ENCODE measurements at places on chromosomes 12 and 14.

GRCh38 chr14:83556065-83556464 is 1973.9 kb upstream of the FLRT2 start:
- DNase-seq = no peak

- no peak for DNase-seq
Observed at GRCh38 chr12:117091758-117092510, 7.3 kb downstream of the TESC start.

DNA sequence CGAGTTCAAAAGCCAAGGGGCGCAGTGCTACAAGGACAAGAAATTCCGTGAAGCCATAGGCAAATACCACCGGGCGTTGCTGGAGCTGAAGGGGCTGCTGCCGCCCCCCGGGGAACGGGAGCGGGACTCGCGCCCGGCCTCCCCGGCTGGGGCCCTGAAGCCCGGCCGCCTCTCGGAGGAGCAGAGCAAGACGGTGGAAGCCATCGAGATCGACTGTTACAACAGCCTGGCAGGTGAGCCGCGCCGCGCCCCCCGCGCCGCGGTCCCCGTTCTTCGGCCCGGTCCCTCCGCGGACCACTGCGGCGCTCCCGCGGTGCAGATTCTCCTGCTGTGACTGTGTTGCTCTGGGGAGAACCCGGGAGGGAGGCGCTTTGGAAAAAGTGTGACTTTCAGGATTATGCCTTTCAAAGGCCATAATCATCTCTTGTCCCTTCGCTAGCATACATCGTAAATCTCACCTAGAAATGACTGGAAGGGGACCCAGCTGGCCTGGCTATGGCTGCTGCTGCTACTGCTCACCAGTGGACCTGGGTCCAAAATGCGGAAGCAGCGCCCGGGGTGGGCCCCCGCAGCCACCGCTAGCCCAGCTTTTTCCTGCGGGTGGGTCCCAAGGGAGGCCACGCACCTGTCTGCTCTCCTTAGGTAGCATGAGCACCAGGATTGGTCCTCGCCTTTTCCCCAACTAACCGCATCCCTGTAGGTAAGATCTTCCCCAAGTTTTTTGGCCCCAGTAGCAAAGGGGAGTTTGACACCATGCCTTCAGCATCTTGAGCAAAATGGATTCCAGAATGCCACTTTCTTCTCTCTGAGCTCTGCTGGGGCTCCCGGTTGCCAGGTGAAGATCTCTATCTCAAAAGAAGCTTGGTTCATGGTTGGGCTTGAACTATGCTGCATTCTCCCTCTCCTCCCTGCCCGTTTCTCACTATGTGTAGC is 853 bp downstream of the TTC9 start:
- peak; percentile 1 for DNase-seq

- no peak for DNase-seq
Observed at GRCh38 chr12:110329710-110330109, 48.7 kb downstream of the ATP2A2 start.

DNA sequence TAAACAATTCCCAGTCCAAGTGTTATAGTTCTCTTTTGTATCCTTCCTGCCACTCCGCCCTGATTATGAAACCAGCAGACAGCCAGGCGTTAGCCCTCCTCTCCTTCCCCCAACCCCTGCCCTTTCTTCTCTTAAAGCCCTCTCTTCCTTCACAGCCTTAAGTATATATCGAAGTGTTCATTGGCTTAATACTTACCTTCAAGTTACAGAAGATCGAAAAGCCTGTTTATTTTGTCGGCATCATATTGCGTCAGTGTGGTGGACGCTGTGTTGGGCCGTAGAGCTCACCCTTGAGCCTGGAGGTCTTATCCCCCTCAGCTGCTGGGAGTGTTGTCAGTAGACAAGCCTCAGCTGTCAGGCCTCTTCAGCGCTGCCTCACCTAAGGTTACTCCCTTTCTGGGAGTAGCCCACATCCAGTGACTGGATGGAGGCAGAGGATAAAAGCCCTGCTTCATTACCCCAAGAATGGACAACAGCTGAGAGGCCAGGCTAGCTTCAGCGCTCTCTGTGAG is 36.2 kb downstream of the CMAS start:
- peak; percentile 11 for DNase-seq

- peak; percentile 39 for DNase-seq
Observed at GRCh38 chr12:27785882-27786570, 6.0 kb upstream of the MANSC4 start.

DNA sequence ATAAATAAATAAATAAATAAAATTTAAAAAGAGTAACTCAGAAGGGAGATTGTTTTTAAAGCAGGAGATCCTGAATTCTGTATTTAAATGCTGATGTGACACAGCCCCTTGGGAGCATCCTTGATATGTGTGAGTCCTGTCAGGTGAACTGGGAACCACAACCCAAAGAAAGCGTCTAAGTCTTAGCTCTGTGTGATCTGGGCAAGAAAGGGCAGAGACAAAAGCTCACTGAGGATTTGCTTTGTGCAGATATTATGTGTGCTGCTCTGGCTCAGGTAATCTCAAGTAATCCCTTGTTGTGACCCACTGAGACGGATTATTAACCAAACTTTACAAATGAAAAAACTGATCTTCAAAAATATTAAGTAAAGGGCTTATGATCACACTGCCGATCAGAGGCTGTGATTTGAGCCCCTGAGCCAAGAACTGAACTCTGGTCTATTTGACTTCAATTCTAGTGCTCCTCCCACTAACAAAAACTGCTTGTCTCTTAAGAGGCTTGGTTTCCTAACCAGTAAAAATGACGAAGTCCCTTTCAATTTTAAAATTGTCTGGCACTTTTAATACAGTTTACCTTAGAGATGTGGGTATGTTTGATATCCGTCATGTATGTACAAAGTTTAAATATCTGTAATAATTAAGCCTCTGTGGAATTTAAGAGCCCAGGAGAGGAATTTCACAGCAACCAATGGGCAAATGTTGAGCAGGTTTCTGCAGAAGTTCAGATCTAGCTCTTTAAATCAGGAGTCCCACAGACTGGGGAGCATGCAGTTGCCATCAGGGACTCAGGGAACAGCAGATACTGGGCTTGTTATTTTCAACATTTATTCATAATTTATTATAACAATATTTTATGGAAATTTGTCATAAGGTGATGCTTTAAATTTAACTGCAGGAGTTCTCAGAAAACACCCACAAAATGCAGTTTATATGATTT is 46.1 kb downstream of the CPM start:
- no peak for DNase-seq

DNA sequence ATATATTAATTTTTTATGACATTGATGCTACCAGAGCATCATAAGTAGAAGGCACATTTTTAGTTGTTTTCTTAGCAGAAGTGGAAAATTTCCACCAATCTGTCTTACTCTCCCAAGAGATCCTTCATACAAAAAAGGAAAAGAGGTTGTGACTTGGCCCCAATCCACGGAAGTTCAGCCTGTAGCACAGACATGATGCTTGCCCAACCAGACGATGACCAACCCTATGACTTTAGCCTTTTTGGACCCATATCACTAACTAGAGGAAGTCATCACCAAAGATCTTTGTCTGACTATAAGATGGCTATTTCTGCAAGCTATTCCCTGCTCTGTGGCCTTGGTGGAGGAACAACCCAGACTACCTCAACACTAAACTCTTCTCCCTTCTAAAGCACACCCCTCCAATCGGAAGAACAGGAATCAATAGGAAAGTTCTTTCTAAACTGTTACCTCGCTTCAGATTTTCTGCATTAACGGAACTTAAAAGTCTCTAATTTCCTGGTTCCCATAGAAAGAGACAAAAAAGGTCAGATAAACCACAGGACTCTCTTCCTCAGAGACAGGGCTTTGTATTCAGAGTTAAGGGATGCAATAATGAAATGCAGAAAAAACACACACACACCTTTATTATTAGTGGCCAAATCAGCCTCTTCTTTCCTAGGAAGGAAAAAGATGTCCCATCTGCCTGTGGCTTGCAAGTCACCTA is 4.1 kb upstream of the RHOJ start:
- no peak for DNase-seq

DNA sequence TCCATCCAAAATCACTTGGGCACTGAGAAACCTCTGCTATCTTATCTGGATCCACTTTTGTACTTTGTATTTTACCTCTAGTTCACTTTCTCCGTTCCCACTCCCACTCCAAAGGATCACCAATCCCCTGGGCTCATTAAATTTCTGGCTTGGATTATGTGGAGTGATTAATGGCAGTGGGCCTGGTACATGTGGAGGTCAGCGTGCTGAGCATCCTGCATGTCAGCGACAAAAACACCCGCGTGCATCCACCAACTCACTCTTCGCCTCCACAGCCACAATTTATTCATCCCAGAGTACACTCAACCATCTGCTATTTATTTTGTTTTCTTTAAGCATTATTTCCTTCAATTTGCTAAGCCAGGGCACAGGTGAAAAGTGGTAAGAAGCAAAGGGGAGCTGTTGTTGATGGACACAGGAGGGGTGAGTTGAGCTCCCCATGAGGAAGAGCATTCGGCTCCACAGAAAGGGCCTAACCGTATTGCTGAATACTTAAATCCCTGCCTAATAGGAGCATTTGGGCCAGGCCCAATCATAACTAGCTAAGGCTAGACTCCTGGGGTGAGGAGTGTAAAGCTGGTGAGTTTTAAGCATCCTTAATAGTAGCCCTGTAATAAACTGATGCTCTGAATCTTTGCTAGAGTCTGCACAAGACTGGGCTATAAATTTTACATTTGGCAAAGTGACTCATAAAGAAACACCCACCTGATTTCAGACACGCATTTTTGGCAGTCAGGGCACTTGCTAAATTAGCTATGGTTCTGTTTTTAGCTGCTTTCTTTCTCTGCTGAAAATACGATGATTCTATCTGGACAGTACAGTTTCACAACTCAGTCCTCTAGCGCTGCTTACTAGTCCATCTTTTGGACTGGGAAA is 137.8 kb downstream of the SLC25A21 start:
- DNase-seq = no peak

DNA sequence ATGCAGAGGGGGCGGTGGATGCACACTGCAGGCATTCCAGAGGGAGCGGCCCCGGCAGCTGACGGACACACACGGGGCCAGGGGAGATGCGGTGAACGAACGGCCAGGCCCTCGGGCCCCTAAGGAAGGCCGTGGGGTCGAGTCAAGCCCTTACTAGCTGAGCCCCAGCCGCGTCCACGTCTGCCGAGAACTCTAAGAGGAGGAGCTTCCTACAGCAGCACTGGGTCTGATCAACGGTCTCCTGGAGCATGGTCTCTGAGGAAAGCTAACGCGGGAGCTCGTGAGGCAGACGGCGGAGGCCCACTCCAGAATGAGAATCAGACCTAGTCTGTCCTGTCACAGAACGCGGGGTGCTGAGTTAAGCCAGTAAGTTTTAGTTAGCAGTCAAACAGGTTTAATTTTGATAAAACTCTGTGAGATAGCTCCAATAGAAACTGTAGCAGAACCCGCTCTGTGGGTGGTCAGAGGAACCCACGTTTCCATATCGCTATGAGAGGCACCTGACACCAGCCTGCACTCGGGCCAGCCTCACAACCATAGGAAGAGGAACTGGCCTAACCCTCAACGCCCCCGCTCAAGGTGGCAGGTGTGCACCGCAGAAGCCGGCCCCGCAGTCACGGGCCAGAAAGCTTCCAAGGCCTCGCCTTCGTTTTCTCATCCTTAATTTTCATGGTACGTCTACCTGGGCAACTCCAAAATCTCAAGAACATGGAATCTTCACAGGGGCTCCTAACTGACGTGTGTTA is 55.5 kb downstream of the CDC42BPB start:
- DNase-seq = no peak

- peak; percentile 89 for DNase-seq
Observed at GRCh38 chr12:42961395-42961794, 371.8 kb upstream of the PRICKLE1 start.

- DNase-seq = no peak
Observed at GRCh38 chr14:26549571-26549970, 48.3 kb downstream of the NOVA1 start.

Measured in endothelial cell of umbilical vein (primary cell).